ENCODE measurements at places on chromosomes 16 and 17.

GRCh38 chr16:50598256-50598894 lies 50.2 kb downstream of the NKD1 start:
- no peak for DNase-seq

DNA sequence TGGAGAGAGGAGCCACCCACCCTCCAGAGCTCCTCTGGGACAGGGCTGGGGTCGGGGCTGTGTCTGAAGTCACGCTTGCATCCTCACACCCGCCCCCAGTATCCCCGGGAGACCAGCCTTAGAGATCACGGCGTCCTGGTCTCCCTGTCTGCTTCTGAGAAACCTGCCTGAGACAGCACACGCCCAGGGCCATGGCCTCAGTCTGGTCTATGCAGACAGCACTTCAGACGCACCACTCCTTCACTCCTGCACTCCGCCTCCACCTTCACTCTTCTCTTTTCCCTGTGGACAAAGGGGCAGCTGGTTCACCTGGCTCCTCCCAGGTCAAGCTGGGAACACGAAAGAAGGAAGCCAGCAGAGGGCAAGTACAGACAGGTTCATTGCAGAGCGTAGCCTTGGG lies 248.0 kb upstream of the GSE1 start:
- DNase-seq = no peak

DNA sequence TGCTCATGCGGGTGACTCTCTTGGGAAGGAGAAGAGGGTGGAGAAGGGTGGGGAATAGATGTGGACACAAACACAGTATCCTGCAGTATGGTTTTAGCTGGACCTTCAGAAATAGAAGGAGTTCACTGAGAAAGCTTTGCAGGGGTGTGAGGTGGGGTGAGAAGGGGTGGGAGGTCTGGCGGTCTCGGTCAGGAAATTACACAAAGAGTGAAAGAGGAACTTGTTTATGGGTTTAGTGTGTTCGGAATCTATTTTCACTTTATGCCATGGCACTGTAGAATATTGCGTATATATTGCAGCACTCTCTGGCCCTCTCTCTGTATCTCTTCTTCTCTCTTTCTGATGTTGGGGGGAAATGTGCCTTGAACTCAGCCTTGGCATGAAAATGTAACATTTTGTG lies 148.2 kb upstream of the GOT2 start:
- no peak for DNase-seq

DNA sequence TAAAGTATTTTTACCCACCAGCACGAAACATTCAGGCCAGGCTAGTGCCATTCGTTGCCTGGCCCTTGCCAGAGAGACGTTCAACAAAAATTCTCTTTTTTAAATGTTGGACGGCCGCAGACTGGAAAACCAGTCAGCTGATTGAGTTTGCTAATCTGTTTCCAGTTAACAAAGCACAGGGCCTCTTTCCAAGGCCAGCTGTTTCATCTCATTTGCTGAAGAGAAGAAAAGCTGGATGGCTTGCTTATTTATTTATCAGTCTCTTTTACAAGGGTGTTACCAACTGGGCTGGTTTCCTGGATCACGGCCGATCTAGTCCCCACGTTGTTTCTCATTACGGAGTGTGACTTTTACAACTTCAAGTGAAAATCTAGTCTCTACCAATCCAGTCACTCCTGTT lies 418.7 kb upstream of the DYNLRB2 start:
- DNase-seq = no peak

Data from activated naive CD4-positive, alpha-beta T cell (primary cell).